CMK (cell line): ENCODE measurements at places on chromosomes 13 and 19.

DNA sequence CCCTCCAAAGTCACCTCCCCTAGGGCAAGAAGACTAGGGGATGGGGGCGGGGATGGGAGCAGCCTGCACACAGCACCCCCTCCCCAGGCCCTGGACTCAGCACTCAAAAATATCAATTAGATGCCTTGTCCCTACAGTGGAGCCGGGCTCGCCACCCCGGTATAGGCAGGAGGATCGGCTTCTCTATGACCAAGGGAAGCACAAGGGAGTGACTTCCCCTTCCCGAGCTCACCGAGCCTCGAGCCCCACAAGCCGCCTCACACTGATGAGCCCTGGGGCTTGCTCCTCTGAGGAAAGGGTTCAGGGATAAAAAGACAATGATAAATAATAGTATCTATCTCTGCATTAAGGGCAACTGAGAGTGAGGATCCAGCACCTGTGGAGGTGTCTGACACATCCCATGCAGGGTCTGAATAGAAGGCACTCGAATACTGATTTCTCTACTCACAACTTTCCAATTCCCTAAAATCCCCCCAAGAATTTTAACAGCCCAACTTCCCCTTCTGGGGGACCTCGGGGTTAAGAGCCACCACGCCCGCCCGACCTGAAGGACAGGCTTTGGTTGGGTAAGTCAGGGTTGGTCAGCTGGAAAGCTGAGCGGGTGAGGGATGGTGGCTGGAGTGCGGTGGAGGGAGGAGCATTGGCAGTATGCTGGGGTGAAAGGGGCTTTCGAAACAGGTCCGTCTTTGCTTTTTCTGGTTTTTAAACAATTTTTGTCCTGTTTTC, 51.3 kb downstream of the STK24 start:
- DNase-seq, result no peak

- DNase-seq, result no peak
These were observed 24.7 kb downstream of the RASA3 start for GRCh38 chr13:114107686-114108081.

- DNase-seq, result no peak
These were observed 9.5 kb downstream of the MEF2B start for GRCh38 chr19:19160461-19161035.

GRCh38 chr19:12946731-12947496, 1.3 kb downstream of the RAD23A start:
- no peak for DNase-seq

DNA sequence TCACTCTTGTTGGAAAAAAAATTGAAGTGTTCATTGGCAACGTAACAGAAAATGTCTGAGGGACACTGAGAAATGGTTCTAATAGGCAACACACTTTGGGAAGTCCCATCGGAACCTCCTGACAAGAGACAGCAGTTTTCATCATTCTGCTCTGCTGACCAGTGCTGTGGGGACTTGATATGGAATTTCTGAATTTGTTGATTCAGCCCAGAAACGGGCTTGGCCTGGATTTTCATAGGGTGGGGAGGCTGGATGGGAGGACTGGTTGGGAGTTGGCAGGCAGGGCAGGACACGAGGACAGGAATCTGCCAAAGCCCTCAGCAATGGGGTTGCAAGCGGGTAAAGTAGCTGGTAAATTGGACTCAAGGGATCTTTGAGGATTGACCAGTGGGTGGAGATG, 96.5 kb downstream of the DCT start:
- DNase-seq, result no peak

DNA sequence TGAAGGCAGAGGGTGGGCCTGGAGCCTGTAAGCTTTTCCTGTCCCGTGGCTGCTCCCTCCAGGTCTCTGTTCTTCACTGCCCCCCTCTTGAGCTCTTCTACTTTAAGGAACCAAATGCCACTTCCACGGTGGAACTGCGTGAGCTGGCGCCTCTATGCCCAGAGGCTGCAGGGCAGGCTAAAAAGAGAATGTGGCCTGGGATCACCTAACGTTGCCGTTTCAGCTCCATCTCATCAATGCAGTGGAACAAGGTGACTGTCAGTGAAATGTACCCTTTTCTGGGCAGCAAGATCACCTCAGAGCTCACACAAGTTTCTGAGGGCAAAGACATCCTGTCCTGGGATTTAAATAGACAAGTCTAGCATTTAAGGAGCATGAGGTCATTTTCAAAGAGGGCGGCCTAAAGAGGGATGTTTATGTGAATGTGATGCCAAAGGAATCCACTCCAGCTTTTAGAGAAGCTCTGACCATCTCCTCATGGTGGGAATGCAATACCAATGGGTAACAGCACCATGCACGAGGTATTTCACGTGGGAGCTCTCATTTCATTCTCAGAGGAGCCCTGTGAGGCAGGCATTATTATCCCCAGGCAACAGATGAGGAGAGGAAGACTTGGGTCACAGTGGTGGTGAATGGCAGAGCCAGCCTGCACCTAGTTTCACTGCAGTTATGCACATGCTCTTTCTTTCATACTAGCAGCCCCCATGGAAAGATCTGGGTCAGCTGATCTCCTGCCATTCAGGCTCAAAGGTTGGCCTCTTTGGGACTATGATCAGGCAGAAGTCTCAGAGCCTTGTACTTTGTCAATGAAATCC, 39.3 kb downstream of the RGCC start:
- DNase-seq, result no peak

GRCh38 chr19:8482696-8483095, 19.7 kb downstream of the PRAM1 start:
- DNase-seq, result no peak
